GM12891 (cell line): ENCODE measurements at places on chromosomes 2 and 18.

DNA sequence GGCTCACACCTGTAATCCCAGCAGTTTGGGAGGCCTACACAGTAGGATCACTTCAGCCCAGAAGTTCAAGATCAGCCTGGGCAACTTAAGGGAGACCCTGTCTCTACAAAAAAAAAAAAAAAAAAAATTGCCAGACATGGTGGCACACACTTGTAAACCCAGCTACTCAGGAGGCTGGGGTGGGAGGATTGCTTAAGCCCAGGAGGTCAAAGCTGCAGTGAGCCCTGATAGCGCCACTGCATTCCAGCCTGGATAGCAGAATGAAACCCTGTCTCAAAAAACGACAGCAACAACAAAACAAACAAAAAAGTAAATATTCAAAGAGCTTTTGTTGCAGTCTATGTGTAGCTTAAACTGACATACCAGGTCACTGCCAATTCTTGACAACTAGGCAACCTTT lies 63.1 kb upstream of the TANK start:
- DNase-seq, result no peak

DNA sequence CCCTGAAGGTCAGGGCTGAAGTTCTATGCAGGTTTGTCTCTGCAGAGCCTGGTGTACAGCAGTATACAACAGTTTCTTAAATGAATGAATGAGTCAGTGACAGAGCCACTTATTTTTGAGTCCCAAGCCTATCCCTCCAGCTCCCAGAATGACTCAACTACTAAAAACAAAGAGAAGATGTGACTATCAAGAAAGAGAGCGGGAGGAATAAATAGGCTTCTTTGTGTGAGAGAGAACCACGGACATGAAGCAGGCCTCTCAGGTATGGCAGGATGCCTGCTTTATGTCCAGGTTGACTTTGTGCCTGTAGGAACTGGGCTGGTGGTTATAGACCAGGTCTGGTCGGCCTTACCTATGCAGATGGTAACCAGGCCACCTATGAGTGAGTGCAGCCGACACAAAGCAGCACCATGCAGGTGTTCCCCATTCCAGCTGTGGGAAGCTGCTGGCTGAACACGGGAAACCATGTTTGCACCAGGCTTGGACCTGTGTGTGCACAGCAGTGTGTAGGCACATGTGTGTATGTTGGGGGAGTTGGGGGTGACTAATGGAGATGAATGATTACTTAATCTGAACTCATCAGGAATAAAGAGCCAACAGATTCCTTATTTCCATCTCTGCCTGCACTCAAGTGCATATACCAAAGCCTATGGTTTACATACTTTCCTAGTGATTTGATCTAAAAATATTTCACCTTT lies 171.0 kb downstream of the OSR1 start:
- no peak for DNase-seq

- DNase-seq, result no peak
Observed at GRCh38 chr18:47558110-47558750, 306.8 kb upstream of the SKOR2 start.

GRCh38 chr18:2984703-2985261 lies 28.2 kb downstream of the LPIN2 start:
- no peak for DNase-seq

DNA sequence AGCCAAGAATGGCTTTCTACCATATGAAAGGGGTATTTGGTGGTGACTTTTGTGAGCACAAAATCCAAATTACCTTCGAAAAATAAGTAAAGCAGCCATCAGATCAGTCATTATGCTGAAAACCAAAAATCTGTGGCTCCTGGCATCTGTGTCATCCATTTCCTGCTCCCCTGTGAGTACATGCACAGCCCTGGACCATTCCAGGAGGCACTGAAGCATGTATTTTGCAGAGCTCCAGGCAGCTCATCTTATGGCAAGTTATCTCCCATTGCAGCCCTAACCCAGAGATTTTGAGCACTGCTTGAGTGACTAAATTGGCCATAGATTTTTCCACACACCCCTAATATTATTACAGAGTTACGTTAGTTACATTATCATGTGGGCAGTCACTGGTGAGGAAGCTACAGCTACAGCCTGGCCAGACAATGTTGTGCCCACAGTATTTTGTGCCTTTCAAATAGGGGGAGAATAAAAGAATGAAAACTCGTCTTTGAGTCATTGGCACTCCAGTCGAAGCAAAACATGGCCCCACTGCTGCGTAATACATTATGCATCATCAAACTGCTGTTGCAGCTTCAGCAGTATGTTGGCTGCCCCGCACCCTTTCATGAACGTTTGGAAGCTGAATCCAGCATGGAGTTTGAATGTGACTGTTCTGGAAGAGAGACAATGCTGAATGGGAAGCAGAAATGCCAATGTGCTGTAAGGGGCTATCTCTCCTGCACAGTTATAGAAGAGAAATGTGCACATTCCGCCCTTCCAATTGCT lies 702.2 kb downstream of the RNF144A start:
- DNase-seq, result no peak

- no peak for DNase-seq
Observed at GRCh38 chr2:152405206-152406118, 70.5 kb downstream of the FMNL2 start.

- no peak for DNase-seq
Observed at GRCh38 chr18:9530226-9531009, 55.1 kb downstream of the RALBP1 start.

DNA sequence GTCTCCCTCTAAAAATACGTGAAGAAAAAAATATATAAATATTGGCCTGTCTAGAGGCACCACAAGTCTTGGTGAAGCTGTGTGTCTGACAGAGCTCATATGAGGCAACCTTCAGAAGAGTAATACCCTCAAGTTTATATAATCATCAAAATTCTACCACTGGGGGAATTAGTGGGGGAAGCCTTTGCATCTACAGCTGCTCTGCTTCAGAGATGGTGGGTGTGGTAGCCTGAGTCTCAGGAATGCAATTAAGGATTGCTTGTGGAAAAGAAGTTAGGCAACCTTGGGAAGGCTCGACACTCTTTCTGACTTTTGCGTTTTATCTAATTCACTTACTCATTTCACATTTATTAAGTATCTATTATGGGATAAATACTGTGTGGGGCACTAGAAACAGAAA lies 17.4 kb downstream of the TPGS2 start:
- no peak for DNase-seq
